Activated T-helper 1 cell treated with Interleukin-2 at 50 U/mL for 16 hours (primary cell): ENCODE measurements at places on chromosomes 2 and 18.

- no peak for DNase-seq
Measured at GRCh38 chr2:63598981-63599380, 10.2 kb downstream of the MDH1 start.

GRCh38 chr2:179636100-179636980, 225.1 kb downstream of the ZNF385B start:
- no peak for DNase-seq

GRCh38 chr2:63734510-63734909, 107.2 kb upstream of the UGP2 start:
- DNase-seq: no peak

GRCh38 chr18:5058768-5059695, 138.0 kb downstream of the AKAIN1 start:
- no peak for DNase-seq

DNA sequence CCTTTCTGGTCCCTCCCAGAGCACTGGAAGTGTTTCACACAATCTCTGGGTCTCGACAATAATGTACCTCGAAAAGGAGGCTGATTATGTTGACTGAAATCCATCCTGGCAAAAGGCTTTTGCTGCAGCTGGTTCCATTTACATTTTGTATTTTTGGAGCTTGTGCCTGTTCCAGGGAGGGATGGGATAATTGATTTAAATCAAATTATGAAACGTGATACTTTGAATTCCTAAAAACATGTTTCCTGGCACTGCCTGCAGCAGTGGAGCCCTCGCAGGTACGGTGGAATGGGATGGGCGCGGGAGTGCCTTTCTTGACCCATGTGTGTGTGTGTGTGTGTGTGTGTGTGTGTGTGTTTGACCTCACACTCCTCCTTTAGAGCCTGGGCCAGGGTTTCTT, 455.5 kb upstream of the MEIS1 start:
- no peak for DNase-seq
